ENCODE measurements at places on chromosomes 12 and 14.

DNA sequence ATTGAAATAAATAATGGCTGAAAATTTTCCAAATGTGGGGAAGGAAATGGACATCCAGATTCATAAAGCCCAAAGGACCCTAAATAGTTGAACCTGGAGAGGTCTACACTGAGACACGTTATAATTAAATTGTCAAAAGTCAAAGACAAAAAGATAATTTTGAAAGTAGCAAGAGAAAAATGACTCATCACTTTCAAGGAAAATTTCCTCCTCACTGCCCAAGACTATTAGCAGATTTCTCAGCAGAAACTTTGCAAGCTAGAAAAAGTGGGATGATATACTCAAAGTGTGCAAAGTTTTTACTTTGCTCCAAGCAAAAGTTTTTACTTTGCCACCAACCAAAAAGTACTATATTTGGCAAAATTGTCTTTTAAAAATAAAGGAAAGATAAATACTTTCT is 15.9 kb upstream of the KRT83 start:
- DNase-seq: no peak

- no peak for DNase-seq
Observed at GRCh38 chr12:120662879-120663278, 22.5 kb downstream of the CABP1 start.

DNA sequence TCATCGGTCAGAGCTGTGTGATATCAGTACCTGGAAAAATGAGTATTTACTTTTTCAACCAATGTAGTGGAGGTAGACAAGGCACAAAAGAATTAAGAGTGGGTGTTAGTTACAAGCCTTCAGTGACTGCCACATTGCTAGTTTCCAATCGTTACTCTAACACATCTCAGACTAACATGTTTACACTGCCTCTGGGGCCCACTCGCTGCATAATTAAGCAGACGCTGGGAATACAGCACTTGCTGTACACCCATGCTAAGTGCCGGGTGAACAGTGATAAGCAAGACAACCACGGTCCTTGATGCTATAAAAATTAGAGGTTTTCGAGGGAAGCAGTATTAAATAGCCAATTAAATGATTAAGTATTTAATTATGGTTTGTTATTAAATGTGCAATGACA is 1147.6 kb downstream of the AACS start:
- DNase-seq: no peak

DNA sequence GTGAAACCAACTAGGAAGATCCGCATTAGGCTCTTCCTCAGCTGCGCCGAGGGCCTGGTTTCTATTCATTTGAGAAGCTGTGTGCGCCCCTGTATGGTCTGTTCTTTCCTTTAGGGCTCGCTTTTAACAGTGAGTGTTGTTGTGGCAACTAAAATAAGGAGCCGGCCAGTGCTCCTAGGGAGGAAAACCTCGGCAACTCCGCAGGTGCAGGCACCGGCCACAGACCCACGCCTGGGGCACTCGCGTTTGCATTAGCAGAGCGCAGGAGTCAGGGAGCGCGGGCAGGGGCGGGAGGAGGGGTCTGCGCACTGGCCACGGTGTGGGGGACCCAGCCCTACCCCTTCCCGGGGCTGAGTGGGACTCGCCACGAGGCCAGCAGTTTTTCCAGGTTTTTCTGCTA is 50.5 kb downstream of the STX2 start:
- DNase-seq: peak; percentile 69

GRCh38 chr14:81273521-81273920 is 52.8 kb upstream of the GTF2A1 start:
- DNase-seq: peak; percentile 69

GRCh38 chr12:93158065-93158843 is 219.5 kb upstream of the NUDT4 start:
- no peak for DNase-seq

- DNase-seq: no peak
Observed at GRCh38 chr14:89911010-89911919, 43.3 kb downstream of the EFCAB11 start.

- DNase-seq: no peak
Observed at GRCh38 chr12:5901416-5901815, 43.6 kb downstream of the ANO2 start.

DNA sequence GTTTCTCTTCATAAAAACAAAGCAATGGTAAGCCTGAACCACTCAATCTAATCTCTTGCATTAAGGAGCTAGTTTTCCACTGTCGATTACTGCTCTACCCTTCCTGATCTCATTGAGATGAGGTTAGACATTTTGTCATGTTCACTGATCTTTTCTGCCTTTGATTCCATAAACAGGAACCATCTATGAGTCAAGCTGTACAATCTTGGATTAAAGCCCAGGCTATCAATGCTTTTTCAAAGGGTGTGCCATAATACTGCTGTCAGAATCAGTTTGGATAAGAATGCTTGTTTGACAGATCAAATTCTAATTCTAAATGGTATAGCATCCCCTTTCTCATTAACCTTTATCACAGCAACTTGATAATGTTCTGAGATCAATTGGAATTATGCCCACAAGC is 16.1 kb downstream of the GRIP1 start:
- no peak for DNase-seq

DNA sequence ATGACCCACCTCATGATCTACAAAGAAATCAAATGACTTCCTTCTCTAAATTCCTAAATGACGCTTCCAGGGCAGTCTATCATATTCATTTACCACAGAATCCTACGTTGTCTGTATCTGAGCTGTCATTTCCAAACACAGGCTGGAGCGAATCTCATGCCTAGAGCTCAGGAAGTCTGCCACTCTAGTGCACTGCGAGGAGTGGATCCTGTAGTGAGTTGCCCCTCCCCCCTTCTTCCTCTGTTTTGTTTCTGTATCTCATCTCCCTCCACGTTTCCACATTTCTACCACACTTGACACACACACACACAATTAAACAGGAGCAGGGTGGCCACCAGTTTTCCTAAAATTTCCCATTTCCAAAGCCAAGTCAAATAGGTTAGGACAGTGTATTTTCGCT is 415.4 kb upstream of the PRICKLE1 start:
- no peak for DNase-seq

- no peak for DNase-seq
Observed at GRCh38 chr14:24965934-24966578, 83.9 kb downstream of the STXBP6 start.

DNA sequence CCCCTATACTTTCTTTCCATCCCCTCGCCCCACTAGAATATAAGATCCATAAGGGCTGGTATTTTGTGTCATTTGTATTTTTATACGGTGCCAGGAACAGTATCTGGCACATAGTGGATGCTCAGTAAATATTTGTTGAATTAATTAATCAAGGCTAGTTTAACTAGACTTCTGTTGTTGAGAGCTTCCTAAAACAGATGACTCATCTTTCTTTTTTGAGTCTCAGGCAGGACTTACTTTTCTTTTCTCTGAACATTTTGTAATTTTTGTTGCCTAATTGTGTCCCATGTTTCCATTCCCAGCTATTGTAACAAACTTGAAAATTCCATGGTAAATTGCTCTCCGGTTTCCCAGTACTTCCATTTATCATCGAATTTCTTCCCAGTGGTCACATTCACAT is 16.7 kb downstream of the STK38L start:
- no peak for DNase-seq

- peak; percentile 72 for DNase-seq
Observed at GRCh38 chr12:57521525-57522010, 1.1 kb upstream of the MBD6 start.

GRCh38 chr14:36662543-36663403 is 1.1 kb downstream of the PAX9 start:
- DNase-seq: peak; percentile 64

GRCh38 chr14:93234798-93235197 is 27.7 kb downstream of the UBR7 start:
- DNase-seq: no peak

GRCh38 chr14:32648434-32648833 is 290.2 kb upstream of the NPAS3 start:
- DNase-seq: no peak

DNA sequence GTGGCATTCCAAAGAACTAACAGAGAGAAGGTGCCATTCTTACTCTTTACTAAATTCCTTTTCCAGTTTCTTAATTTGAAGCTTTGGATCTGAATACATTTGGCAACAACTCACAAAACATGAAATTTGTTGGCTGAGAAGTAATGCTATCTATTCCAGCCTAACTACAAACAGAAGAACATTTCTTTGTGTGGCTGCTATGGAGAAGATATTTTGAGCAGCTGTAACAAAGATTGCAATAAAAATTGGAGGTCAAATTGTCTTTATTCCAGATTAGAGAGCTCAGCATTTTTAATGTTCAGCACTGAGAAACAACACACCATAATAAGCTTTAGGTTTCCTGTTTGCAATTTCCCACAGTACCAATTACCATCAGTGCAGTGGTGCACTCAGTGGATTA is 835.8 kb upstream of the FLRT2 start:
- DNase-seq: no peak

DNA sequence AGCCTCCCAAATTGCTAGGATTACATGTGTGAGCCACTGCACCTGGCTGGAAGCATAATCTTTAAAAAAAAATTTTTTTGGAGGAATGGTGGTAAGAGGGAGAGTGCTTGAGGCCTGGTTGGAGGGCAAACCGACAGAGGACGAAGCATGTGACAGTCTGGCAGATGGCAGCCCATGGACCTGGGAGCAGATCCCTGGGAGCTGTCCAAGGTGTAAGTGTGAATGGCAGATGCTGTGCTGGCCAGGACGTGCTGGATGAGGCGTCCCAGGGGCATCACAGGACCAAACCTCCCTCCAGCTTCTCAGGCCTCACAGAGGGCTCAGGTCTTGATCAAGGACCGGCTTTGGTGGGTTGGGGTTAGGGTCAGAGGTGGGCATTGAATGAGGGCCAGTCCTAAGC is 128.4 kb upstream of the NCOR2 start:
- no peak for DNase-seq

- no peak for DNase-seq
Observed at GRCh38 chr12:49964849-49965624, 3.4 kb downstream of the AQP5 start.

- no peak for DNase-seq
Observed at GRCh38 chr12:120620624-120621023, 19.8 kb upstream of the CABP1 start.

GRCh38 chr14:99317231-99318090 is 45.5 kb upstream of the BCL11B start:
- no peak for DNase-seq

- DNase-seq: peak; percentile 81
Observed at GRCh38 chr12:51341251-51342007, 5.0 kb downstream of the CELA1 start.

- DNase-seq: no peak
Observed at GRCh38 chr14:101250948-101251811, 310.1 kb upstream of the DIO3 start.

- no peak for DNase-seq
Observed at GRCh38 chr12:44863867-44864266, 12.2 kb downstream of the NELL2 start.

DNA sequence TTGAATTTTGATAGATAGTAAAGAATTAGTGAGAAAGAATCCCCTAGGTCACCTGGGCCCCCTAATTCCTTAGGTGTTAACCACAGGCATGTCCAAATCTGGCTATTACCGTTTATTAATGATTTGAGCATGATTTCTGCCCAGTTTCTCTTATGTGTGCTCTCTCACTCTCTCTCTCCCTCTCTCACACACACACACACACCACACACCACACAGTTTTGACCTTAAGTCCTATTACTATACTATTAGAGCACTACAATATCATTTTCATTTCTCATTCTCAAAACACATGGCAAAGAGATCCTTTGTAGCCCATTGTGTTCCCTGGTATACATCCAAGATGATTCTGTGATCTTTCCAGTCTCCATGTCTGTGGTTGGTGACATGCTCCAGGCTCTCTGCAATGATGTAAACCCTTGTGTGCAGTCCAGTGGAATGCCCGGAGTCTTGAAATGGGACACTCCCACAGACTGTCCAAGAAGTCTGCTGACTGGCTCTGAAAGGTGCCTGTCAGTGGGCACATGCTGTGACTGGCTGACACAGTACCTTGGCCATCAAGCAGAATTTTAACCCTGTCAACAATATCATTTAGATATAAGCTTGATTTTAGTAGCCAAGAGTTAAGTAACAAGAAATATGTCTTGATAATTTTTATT is 96.2 kb downstream of the FIGNL2 start:
- no peak for DNase-seq

GRCh38 chr12:48037267-48037915 is 33.1 kb upstream of the COL2A1 start:
- peak; percentile 95 for DNase-seq

Data from ecto neural progenitor cell (in vitro differentiated cells).